Stimulated activated CD8-positive, alpha-beta memory T cell treated with anti-CD3 and anti-CD28 coated beads, Interleukin-7, amount 100 ng/mL, for 48 hours (primary cell): ENCODE measurements at places on chromosomes 7 and 10.

DNA sequence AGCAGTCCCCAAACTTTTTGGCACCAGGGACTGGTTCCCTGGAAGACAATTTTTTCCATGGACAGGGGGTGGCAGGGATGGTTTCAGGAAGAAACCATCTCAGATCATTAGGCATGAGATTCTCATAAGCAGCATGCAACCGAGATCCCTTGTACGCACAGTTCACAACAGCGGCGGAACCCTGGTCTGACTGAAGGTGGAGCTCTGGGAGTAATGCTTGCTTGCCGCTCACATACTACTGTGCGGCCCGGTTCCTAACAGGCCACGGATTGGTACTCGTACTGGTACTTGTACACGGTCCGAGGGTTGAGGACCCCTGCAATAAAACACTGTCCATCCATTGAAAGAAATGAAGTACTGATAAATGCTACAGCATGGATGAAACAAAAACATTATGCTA is 32.8 kb downstream of the MKRN1 start:
- DNase-seq, result no peak

DNA sequence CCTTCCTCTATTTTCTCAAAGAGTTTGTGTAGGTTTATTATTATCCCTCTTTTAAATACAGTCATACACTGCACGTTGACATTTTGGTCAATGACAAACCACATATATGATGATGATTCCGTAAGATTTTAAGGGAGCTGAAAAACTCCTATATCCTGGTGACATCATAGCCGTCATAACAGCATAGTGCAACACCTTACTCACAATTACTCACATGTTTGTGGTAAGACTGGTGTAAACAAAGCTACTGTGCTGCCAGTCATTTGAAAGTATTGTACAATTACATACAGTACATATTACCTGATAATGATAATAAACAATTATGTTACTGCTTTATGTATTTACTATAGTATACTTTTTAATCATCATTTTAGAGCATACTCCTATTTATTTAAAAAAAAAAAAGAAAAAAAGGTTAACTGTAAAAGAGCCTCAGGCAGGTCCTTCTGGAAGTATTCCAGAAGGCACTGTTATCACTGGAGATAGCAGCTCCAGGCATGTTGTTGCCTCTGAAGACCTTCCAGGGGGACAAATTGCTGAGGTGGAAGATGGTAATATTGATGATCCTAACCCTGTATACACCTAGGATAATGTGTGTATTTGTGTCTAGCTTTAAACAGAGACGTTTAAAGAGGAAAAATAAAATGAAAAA is 123.3 kb upstream of the CDK1 start:
- DNase-seq, result no peak

DNA sequence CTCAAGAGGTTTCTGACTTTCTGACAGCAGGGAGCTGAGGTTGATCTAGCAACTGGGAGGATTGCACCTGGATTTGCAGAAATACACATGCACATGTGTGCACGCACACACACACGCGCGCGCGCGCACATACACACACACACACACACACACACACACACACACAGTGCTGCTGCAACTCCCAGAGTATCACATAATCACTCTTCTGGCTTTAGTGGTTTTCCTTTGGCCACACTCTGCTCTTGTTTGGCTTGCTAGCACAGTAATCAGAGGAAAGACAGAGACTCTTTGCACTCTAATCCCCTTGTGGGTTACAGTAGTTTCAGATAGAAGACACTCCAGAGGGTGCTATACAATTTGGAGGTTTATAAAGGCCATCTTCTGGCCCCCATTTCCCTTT is 705.0 kb downstream of the AUTS2 start:
- no peak for DNase-seq

DNA sequence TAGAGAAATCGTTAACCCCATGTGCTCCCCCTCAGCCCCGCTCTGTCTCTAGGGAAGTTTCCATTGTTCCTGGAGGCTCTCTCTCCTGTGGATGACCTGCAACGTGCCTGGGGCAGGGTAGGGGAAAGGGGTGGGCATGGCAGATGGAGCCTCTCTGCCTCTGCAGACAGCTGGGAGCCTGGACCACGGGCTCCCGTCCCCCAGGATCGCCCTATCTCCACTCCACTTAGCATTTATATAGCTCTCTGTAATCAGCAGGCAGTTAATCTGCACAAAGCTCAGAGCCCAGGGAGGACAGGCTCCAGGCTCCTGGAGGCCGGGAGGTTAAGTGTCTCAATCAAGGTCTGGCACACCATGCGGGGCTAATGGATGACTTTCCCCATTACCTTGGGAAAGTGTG is 369.7 kb downstream of the PLXNA4 start:
- no peak for DNase-seq

DNA sequence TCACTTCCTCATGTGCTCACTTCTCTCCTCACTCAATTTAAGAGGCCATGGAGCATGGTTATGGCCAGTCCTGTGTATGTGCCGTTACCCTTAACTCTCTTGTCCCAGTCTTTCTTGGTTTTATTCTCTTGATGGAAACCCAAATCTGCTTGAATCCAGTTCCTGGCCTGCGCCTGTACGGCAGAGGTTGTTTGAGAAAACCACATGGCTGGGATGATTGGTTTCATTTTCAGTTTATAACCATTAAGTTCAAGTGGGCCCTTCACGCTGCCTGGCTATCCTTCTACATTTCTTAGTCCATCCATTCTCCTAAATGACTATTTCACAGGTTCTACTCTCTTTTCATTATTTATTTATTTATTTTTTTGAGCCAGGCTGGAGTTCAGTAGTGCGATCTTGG is 1.6 kb upstream of the ZNF239 start:
- DNase-seq, result no peak

DNA sequence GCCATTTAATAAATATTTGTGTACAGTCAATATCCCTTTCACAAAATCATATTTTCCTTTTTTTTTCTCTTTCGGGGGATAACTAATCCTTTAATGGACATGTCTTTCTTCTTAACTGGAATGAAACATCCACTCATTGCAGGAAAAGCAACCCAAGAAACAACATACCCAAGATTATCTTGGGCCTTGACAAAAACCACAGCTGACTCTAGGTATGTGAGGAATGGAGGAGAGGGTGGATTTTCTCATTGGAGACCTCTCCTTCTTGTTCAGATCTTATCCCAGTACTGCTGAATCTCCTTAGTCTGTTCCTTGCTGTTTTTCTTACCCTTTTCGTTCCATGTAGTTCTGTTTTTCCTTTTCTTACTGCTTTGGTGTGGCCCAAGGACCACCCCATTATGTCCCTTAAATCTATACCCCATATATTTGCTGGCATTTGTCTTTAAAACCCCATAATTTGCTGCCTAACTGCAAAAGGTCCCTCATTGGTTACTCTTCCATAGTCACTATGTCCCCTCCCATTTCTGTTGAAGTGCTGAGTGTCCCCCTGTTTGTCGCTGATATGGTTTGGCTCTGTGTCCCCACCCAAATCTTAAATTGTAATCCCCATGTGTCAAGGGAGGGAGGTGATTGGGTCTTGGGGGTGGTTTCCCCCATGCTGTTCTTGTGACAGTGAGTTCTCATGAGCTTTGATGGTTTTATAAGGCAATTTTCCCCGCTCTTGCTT is 6.8 kb upstream of the CDK6 start:
- no peak for DNase-seq

- DNase-seq, result no peak
Observed at GRCh38 chr7:15403751-15404150, 158.1 kb downstream of the AGMO start.

GRCh38 chr10:121340271-121340831 is 257.9 kb downstream of the FGFR2 start:
- DNase-seq, result no peak

GRCh38 chr10:88066876-88067275 is 203.5 kb downstream of the PTEN start:
- DNase-seq, result no peak

- DNase-seq, result no peak
Observed at GRCh38 chr10:49550563-49550962, 11.6 kb upstream of the ERCC6 start.

DNA sequence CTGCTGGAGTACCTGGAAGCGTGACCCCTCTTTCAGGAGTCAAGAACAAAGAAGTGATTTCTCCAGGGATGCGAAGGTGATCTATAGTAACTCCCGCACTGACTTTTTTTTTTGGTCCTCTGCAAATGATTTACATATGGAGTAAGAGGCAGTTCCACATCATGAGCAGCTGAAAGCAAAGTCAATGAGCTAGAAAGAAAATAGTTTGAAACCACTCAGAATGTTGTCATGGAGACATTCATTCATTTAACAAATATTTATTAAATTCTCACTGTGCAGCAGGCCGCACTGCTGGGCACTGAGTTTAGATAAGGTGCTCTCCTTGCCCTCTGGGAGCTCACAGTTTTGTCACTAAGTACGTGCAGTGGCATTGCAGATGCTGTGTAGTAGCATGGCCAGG is 206.7 kb downstream of the CAMK1D start:
- DNase-seq, result no peak

- DNase-seq, result no peak
Observed at GRCh38 chr10:115022733-115023132, 70.4 kb upstream of the ATRNL1 start.

GRCh38 chr7:85454904-85455303 is 268.0 kb upstream of the SEMA3D start:
- DNase-seq, result no peak

- no peak for DNase-seq
Observed at GRCh38 chr10:59741048-59741447, 12.2 kb downstream of the MRLN start.

GRCh38 chr10:17431871-17432311 is 22.5 kb downstream of the ST8SIA6 start:
- no peak for DNase-seq

DNA sequence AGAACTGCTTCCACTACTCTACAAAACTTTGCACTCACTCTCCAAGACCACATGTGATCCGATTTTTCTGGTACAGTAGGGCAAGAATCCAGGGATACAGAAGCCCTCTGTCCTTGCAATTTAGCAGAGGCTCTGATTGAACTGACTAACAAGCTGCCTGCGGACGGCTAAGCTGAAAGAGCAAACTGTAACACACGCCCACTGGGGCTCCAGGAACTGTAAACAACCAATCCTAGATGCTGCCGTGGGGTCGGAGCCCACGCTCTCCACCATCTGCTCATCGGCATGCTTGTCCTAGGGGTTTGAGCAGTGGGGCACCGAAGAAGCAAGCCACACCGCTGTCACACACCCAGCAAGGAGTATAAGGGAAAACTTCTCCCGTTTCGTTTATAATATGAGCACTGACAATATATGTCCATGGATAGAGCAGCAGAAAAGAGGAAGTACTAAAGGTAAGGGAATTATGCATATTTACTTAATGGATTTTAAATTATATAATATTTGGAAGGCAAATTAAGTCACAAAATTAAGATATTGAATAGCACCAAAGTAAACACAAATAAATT is 634.4 kb upstream of the POT1 start:
- no peak for DNase-seq

- DNase-seq, result no peak
Observed at GRCh38 chr7:91089382-91089963, 174.8 kb upstream of the FZD1 start.

- DNase-seq, result no peak
Observed at GRCh38 chr7:31100445-31100844, 48.3 kb downstream of the ADCYAP1R1 start.

DNA sequence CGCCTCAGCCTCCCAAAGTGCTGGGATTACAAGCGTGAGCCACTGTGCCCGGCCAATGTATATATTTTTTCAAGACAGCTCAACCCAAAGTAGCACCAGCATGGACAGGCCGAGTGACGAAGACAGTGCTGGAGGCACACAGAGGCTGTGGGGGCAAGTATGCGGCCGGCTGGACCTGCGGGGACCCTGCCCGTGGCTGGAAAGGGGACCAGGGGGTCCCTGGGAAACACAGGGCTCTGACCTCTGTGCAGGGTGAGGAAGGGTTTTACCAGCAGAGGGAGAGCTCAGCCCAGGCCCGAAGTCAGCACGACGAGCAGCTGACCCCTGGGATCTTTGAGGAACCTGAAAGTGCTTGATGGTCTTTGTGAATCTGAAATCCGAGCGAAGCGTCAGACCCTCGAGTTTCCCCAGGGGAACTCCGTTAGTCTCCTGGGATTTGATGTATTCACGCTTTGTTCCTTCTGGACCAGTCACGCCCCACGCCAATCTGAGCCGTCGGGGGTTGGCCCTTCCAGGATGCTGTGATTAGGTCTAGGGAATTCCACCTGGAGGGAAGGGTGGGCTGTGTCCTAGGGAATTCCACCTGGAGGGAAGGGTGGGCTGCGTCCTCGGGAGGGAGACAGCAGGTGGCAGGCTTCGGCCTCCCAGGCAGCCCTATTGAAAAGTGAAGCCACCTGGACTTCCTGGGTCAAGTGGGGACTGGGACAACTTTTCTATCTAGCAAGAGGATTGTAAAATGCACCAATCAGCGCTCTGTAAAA is 10.9 kb upstream of the ZFAND2A start:
- DNase-seq, result no peak

- no peak for DNase-seq
Observed at GRCh38 chr7:102916881-102917280, 4.1 kb downstream of the LRRC17 start.

DNA sequence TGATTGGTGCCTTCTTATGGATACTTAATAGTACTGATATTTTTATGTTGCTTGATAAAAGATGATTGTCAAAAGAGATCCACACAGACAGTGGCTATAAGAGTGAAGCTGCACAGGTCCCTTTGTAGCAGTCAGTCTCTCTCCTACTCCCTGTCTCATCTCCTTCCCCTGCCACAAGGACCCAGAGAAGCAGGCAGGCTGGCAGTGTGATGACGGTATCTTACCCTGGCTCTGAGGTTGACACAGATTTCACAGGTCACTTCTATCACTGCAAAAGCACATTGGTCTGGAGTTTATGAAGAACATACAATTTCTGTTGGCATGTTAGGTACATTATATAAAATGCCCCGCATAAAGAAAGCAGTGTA is 64.4 kb upstream of the AHR start:
- no peak for DNase-seq

GRCh38 chr10:78559661-78560340 is 509.0 kb upstream of the ZMIZ1 start:
- no peak for DNase-seq

DNA sequence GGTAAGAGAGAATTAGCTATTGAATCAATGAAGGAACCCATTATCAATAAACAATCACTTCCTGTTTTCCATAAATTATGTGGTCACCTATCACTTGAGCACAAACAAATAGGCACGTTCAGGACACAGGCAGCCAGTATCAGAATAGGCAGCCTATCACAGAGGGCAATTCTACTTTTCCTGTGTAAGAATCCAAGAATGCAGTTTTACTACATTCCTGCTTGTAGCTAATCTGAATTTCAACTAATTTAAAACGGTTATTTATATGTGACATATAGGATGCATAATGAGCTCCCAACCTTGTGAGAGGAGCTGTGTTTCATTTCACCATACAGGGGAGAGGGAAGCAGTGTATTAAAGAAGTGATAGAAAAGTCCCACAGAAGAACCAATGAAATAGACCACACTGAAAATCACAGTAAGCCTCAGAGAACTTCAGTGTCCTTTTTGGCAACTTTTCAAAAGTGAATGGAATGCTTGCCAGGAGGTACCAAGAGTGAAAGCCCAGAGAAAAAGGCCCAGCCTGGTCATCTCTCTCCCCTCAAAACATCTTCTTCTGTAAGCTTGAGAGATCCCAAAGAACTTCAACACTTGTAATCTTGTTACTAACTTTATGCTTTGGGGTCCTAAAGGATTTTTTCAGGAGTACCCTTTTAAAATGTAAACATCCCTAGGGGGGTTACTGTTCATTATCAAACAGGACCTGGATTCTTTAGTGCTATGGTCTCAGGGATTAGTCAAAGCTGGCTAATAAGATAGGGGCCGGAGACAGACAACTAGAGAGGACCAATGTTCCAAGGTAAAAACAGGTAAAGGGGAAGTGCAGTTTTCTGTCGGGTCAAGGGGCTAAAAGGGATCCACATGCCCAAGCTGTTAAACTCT is 1.3 kb downstream of the IMMP2L start:
- no peak for DNase-seq
